ENCODE measurements at places on chromosomes 12 and 14. TPM values are rescaled to one million over a fixed set of nuclear protein-coding genes. Genes with fewer than 3 reads are reported as not detected.

The GARIN6 gene
- total RNA-seq, result not detected

The CLEC1A gene
- not detected for total RNA-seq

The SLC16A7 gene
- 14.5 TPM for total RNA-seq

The DUSP16 gene
- total RNA-seq, result 9.1 TPM

The FZD10 gene
- total RNA-seq, result 0.49 TPM

The DLK1 gene
- 1.1 TPM for total RNA-seq

The SDR9C7 gene
- not detected for total RNA-seq

The TTC9 gene
- 6.5 TPM for total RNA-seq

The IL26 gene
- not detected for total RNA-seq
